ENCODE measurements at places on chromosomes 3 and 15. TPM values are rescaled to one million over a fixed set of nuclear protein-coding genes. Genes with fewer than 3 reads are reported as not detected.
A peak's percentile ranks its signal among the peaks of the same experiment; 100 is the strongest.

IL17RB gene
- 0.36 TPM for total RNA-seq

OSBPL10 gene
- total RNA-seq, result not detected

ULK4 gene
- 28.6 TPM for total RNA-seq

GRCh38 chr3:134614955-134615354 is 35.9 kb downstream of the KY start:
- no peak for DNase-seq

IL17RE gene
- total RNA-seq, result 1.6 TPM

DNA sequence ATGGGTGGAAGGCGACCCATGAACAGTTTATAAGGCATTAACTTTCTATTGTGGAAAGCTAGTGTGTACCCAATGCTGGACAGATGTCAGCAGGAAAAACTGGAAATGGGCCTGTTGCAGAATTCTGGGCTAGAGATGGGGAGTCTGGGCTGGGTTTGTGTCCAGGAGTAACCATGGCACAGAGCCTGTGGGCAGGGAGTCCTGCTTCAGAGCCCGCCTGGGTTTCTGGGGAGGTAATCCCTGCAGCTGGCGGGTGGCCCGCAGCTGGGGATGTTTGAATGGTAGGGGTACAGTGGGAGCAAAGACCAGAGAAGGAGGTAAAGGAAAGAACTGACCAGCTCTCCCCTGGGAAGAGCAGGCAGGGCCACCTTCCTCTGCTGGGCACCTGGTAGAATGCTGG is 25.7 kb downstream of the ACAA1 start:
- no peak for DNase-seq

CYP1A1 gene
- total RNA-seq, result not detected

GRCh38 chr3:43181202-43181821 is 75.4 kb upstream of the POMGNT2 start:
- DNase-seq, result peak; percentile 30

- no peak for DNase-seq
Observed at GRCh38 chr3:161221806-161222600, 892 bp downstream of the NMD3 start.

DNA sequence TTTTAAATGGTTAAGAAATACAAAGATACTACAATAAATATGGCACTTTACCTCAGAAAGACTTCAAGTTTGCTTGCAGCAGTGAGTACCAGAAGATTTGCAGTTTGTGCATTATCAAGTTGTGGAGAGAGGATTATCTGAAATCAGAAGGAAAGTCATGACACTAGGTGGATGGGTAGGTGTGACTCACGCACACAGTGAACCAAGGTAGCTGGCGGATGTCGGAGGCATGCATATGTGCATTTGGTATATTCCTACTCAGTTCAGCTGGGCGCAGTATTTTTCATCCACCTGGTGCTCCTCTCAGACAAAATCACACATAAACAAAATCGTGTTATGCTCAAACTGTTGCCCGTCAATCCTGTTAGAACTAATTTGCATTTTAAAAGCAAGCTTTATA is 351.0 kb downstream of the IGSF11 start:
- DNase-seq, result no peak

DNA sequence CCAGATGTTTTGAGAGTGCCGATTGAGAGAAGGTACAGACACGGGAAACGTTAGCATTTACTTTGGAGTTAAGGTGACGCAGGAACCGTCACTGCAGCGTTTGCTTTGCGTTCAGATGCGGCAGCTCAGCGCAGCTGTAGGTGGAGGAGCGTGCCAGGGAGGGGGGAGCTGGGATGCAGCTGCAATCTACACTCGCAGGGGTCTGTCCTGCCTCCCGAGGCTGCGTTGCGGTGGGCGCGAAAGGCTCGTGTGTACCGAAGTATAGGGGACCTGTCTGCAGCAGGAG is 425 bp upstream of the FYTTD1 start:
- peak; percentile 51 for DNase-seq

GRCh38 chr3:102132370-102132769 is 283.1 kb downstream of the NFKBIZ start:
- DNase-seq, result no peak

GRCh38 chr3:171953301-171954022 is 85.9 kb upstream of the FNDC3B start:
- no peak for DNase-seq

GRCh38 chr3:157390713-157391515 is 45.7 kb upstream of the PTX3 start:
- DNase-seq, result no peak

DNA sequence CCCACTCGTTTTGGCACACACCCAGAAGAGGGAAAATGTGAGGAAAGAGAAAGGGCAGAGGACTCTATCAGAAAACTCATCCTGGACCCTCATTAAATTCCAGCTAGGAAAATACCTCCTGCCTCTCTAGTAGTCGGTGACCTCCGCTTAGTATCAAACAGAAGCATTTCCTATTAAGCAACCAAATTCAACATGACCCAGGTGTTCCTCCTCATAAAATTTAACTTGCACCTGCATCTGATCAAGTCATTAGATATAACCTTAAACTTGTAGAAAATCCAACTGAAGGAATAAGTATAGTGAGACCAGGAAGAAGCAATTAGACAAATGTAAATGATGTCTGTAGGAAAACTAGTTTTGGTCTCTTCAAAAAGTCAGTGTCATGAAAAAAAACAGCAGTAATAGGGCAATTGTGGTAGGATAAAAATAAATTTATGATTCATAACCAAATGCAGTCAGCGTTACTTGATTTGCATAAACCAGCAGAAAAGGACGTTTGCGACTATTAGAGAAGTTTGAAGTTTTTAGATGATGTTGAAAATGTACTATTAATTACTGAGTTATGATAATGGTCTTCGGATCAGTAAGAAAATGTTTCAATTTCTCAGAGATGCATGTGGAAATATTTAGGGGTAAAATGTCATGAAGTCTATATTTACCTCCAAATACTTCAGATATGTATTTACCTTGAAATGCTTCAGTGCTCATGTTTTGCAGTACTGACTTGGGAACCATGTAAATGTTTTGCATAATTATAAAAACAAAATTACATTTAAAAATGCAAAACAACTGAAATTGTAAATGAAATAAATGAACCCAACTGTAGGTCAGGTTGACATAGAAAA is 44.6 kb downstream of the LDHAL6B start:
- DNase-seq, result no peak

GNAI2 gene
- total RNA-seq, result 217 TPM

GRCh38 chr3:139534455-139534812 is 5.1 kb downstream of the RBP1 start:
- no peak for DNase-seq

- DNase-seq, result peak; percentile 62
Observed at GRCh38 chr15:84749111-84749991, 959 bp downstream of the ZNF592 start.

DNA sequence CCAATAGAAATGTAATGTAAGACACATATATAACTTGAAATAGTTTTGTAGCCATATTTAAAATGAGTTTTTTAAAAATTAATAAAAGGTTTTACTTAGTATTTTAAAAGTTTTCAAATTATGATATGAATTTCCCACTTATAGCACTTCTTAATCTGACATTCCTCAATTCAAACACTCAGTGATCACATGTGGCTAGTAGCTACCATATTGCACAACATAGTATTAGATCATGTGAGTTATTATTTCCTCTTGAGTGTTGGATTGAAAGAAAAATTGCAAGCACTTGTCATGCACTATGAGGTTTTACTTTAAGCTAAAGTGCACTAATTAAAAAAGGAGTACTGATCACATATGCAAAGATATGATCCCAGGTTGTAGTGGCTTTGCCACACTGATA is 453.4 kb upstream of the ROBO2 start:
- no peak for DNase-seq

DNA sequence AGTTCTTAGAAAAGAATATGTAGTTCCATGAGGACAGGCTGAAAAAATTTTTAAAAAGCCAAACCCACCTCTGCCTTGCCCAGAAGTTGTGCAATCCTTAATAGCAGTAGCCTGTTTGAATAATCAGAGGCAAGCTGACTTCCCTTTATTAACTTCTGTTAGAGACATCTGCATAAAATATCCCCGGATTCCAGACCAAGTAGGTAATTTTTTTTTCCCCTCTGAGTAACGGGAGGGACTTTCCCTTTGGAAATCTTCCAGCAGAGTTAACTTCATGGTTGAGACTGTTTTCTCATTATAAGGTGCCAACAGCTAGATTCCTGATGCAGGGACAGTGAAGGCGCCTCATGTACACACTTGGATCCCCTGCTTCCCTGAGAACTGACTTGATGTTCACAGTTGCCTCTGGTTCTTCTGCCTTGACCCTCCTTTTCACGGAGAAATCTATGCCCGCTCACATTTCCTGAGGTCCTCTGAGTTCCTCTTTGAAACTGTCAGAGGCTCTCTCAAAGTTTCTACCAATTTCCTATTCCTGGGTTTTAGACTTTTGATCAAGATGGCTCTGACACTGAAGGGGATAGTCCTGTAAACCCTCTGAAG is 227.6 kb upstream of the BHLHE40 start:
- DNase-seq, result no peak

GRCh38 chr3:170697908-170698307 is 112.0 kb upstream of the SLC7A14 start:
- DNase-seq, result no peak

Measured in CD4-positive, alpha-beta T cell (primary cell).